SJSA1 (cell line): ENCODE measurements at places on chromosomes 6 and 20.
A peak's percentile ranks its signal among the peaks of the same experiment; 100 is the strongest.

DNA sequence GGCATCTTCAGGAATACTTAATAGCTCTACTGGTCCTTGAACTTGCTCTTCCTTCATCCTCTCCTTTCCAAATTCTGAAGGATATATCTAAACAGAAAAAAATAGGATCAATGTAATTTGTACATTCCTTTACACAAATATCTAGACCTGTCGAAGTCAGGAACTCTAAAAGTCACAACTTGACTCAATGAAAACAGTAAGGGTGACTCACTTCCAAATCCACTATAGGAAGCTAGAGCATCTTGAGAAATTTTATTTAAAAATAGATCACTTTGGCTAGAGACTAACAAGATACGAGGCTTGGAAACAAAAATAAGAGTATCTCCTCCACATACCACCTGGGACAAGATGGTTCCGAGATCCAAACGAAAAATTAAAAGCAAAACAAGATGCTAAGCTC is 12.2 kb downstream of the ESF1 start:
- no peak for DNase-seq

DNA sequence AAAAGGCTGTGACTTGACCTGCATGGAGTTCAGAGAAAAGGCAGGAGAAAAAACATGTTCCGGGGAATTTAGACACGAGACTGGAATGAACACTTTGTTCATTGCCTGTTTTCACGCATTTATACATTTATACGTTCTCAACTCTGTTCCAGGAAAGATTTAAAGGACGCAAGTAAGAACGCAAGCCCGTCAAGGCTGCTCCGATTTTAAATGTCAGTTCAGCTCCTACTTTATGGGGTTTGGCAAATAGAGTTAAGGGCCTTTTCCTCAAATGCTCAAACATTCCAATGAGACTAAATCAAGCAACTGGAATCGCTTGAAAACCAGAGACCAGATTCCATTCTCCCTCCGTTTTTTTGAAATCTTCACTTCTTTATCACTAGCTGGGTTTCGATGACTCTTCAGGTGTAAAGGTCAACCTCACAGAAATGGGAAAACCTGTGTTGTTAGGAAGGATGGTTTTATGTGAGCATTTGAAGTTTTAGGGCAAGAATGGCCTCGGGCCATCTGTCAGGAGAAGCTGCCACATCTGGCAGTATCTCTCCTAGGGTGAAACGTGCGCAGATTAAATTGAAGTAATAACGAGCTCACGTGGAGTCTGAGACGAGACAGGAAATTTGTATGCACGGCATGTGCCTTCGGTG is 24.9 kb downstream of the TTLL2 start:
- no peak for DNase-seq

DNA sequence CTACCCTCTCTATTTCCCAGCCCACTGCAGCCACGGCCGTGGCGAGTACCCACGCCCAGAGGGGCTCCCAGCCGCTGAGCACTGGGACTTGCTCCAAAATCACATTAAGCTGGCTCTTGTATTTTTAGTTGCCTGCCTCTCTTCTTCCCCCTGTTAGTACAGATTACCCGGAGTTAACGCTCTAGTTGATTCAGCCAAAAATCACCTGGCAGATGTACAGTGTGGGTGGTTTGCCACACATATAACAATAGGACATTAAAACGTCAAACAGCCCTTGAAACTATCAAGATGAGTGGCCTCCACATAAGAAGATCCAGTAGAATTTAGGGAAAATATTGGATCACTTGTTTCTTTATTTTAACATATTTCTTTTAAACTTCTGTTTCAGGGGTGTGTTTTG is 268.8 kb upstream of the PRDM1 start:
- no peak for DNase-seq

DNA sequence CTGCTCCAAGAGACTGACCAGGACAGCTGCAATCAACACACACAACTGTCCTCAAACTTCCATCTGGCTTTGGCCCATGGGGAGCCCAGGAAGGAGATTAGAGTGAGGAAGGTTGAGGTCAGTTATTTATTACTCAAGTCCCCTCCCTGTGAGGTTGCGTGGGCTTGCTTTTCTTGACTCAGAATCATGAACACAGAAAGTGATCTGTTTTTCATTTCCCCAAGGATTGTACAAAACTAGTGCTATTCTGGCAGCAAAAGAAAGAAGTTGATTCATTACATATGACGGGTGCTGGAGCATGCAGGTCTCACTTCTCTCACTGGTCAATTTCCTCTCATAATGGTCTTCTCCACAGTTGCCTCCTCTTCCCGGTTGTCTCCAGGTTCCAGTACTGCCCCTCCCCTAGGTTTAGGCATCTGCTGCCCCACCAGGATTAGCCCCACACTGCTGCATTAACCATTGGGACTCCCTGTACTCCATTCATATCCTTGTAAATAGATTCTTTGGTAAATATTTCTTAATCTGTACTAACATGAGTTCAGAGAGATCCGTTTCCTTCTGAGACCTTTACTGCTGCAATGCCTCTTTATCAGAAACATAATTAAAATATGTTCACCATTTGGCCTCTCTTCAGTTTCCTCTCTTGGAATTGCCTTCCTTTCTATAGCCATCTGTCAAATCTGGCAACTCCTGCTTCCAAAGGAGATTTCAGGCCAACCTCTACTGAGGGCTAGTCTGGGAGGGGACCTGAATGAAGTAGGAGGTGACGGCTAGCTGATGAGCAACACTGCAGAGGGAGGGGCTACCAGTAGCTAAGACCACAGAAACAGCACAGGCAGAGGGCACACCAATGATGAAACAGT is 888.8 kb downstream of the QKI start:
- DNase-seq: no peak

GRCh38 chr20:19351542-19351941 is 139.1 kb downstream of the SLC24A3 start:
- no peak for DNase-seq

DNA sequence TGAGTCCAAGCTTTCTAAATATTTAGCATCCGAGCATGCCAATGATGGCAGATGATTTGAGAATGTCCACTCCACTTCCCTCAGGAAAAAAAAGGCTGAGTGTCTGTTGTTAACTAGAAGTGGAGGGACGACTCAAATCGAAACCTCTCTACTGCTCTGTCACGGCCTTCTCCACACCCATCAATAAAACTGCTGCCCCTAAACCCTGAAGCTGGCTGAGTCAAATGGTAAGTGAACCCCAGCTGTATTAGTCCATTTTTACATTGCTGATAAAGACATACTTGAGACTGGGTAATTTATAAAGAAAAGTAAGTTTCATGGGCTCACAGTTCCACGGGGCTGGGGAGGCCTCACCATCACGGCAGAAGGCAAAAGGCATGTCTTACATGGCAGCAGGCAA is 707.0 kb downstream of the QKI start:
- DNase-seq: no peak

- peak; percentile 87 for DNase-seq
Observed at GRCh38 chr20:34876406-34877282, at the start of gene ACSS2. ACSS2 (plus strand) TSS chr20:34876612; CDS start chr20:34876646, 34 bp downstream.

GRCh38 chr20:13042458-13042794 is 33.7 kb downstream of the SPTLC3 start:
- DNase-seq: no peak

- DNase-seq: no peak
Observed at GRCh38 chr6:50714487-50715379, 1.4 kb downstream of the TFAP2D start.

DNA sequence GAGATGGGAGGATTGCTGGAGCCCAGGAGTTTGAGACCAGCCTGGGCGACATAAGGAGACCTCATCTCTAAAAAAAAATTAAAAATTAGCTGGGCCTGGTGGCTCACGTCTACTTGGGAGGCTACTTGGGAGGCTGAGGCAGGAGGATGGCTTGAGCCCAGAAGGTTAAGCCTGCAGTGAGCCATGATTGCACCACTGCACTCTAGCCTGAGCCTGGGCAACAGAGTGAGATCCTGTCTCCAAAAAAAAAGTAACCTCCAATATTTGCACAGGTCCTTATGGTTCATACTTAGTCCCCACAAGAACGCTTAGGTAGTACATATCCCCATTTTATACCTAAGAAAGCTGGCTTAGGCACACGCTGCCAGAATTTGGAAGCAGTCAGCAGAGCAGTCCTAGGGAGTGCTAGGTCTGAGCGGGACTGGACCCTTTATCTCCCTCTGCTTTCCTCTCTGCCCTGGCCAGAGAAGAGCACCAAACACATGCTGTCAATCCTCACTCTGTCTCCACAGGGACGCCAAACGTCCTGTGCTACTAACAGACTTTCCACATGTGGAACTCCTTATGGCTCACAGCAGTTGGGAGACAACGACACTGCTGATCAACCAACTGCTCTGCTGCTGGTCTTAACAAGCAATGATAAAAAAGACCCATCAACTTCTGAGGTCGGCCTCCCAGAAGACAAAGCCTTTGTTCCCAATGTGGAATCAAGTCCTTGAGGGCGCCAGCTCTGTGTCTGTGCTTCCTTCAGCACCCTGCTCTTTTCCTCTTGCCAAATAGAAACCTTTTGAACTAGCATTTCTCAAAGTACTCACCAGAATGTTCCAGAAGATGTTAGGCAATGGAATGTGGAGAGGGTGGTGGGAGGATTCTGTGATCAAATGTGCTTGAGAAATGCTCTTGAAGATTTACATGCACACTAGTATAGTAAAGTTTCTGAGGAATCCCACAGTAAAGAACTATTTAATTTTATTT is 226.3 kb upstream of the DTNBP1 start:
- no peak for DNase-seq

DNA sequence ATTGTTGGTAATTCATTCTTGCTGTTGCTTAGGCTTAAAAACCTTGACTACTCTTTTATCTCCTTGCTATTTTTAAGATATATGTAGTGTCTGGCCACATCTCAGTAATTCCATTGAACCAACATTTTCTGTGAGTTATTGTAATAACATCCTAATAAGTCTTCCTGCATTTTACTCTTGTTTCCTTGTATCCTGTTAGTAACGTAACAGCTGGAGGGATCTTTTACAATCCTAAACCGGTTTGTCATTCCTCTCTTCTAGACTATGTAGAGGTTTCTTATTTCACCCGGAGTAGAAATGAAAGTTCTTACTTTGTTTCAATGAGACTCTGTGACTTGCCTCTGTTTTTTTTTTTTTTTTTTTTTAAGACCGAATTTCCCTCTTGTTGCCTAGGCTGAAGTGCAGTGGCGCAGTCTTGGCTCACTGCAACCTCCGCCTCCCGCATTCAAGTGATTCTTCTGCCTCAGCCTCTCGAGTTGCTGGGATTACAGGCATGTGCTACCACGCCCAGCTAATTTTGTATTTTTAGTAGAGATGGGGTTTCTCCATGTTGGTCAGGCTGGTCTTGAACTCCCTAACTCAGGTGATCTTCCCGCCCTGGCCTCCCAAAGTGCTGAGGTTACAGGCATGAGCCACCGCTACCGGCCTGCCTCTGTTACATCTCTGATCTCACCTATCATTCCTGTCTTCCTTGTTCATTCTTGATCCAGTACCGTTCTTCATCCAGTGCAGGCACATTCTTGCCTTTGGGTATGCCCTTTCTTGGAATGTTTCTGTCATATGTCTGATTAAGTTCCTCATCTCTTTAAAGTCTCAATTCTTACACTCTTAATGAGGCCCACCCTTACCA is 44.7 kb downstream of the NCOA3 start:
- no peak for DNase-seq

DNA sequence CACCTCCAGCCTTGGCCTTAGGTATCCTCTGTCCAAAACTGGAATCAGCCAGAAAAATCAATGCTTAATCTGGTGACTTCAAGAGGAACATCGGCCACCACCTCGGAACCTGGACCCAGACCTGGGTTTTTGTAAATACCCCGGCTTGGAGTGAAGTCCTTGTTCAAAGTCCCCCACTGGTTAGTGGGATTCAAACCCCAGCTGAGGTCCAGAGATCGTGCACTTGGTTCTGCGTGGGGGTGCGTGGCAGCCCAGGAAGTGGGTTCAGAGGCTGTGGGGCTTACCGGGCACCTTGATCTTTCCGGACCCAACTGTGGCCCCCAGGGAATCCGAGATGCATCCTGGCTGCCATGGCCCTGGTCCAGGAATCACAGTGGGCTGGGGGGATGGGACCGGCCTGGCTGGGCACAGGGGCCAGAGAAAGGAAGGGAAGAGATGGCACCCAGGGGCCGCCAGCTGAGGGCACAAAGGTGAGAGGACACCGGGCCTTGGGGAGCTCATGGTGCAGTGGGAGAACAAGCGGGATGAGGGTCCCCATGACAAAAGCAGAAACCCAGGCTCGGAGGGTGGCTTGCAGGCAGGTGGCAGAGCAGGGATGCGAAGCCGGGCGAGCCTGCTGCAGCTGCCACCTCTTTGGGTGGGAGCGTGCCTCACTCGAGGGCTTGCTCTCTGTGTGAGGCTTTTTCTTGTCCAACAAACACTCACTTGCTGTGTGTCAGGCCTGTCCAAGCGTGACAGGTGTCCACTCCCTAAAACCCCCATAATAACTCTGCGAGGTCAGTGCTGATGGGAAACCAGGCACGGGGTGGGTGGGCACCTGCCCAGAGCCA is 27.7 kb downstream of the ZBP1 start:
- DNase-seq: no peak

DNA sequence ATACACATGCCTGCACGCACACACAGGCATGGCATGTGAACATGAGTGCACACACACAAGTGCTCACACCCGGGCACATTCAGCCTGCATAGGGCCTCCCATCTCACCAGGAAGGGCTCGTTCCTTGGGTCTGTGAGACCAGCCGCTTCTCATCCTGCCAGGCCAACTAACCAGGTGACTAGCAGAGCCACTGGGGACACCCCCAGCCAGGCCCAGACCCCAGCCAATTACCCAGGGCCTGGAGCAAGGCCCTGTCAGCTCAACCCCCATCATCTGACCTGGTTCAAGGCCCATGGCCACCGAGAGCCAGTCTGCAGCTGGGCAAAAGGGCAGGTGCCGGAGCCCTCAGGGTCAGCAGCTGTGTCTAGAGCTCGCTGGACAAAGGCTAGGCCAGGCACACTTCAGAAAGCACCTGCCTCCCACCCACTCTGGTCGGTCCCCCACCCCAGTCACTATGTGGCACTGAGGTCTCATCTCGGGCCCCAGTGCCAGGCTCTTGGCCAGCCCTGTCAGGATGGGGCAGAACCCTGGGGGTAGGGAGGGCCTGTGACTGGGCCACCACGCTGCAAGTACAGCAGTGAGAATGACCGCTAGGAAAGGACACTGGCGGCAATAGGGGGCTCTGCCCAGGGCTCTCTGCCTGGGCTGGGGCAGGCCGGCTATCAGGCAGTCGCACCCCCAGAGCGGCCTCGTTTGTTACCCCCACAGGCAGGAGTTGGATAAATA is 26.8 kb upstream of the MRGBP start:
- DNase-seq: no peak

GRCh38 chr6:38973178-38974057 is 75.2 kb upstream of the GLP1R start:
- DNase-seq: peak; percentile 6

DNA sequence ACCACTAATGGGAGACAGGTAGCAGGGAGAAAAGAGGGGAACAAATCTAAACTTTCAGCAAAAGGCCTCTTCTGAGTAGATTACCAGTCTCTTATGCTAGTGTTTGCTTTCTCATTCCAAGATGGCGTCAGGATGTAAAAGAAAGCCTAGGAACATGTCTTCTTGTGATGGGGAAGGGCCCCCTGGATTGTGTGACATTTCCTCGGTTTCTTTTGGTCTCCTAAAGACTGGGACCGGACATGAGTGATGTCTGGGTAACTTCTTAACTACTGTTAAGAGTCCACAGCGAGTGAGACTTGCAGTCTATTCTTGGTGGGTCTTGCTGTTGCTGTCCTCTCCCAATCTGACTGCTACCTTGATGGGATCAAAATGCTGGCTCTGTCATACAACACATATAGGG is 60.3 kb downstream of the ADGRB3 start:
- DNase-seq: no peak

GRCh38 chr6:3446184-3446583 is 10.7 kb downstream of the SLC22A23 start:
- DNase-seq: no peak

- no peak for DNase-seq
Observed at GRCh38 chr6:144012534-144012933, 4.5 kb upstream of the PLAGL1 start.
